ENCODE measurements at places on chromosomes 1 and 21.

- no peak for DNase-seq
Measured at GRCh38 chr1:200302192-200302920, 107.5 kb downstream of the ZNF281 start.

GRCh38 chr1:150798525-150798924, 9.5 kb downstream of the CTSK start:
- no peak for DNase-seq

GRCh38 chr1:67889466-67889865, 56.2 kb upstream of the GNG12 start:
- no peak for DNase-seq

DNA sequence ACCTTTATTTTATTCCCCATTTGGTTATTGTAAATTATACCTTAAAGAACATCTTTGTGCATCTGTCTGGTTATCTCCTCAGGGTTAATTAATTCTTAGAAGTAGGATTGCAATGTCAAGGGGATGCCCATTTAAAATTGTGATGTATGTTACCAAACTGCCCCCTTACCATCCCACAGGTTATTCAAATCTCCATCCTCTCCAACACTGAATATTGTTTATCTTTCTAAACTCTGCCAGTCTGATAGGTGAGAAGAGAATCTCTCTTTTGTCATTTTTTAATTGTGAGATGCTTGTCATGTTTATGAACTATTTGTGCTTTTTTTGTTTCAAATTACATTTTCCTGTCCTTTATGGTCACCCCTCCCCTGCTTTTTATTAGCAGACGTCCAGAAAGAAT, 55.8 kb downstream of the VWA5B1 start:
- no peak for DNase-seq

DNA sequence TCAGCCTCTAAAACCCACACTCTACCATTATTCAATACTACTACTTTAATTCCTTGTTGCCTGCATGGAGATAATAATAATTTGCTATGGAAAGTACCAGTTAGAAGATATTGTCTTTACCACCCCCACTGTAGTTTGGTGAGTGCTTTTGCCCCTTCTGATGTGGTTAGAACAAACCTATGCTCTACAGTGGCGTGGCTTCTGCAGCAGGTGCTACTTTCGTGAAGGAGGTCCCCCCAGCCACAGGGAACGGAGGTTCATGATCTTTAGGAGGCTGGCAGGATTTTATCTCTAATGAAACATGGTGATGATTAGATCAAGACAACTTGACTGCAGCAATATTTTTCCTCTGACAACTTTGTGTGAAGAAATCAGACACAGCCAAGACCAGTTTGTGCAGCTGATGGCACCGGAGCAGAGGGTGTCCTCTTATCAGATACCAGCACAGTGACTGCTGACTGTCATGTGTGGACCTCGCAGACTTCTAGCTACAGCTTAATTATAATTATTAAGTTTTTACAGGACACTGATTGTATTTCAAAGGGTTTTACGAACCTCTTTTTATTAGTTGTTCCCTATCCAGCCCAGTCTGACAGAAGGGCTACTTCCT, 10.7 kb upstream of the TCHH start:
- DNase-seq: no peak

DNA sequence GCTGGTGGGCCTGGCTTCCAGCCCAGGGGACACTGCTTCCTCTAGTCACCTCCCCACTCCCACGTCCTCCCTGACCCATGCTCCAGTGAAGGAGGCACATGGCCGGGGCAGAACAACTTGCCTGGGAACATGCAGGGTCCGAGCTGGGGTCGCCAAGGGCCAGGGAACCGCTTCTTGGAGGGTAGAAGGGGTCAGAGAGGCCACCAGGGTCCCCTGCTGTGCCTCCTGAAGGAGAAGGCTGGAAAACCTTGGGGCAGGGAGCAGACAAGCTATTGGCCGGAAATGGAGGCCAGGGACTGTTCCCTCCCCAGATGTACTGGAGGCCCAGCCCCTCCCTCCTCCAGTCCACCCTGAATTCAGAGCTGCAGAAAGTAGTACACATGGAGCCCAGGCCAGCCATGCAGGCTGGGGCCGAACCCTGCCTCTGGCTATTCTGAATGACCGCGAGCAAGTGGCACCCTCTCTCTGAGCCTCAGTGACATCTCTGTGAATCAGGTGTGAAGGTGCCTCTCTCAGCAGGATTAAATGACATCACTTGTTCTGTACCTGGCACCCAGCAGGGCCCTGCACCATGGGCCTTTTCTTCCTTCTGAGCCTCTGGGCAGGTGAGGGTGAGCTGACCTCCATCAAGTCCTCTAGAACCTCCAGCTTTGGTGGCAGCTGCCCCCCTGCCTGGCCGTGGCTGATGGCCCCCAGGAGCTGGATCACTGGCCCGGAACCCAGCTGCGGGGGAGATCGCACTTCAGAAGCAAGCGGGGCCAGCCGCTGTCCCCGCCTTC, 15.7 kb downstream of the SPOCD1 start:
- DNase-seq: no peak

DNA sequence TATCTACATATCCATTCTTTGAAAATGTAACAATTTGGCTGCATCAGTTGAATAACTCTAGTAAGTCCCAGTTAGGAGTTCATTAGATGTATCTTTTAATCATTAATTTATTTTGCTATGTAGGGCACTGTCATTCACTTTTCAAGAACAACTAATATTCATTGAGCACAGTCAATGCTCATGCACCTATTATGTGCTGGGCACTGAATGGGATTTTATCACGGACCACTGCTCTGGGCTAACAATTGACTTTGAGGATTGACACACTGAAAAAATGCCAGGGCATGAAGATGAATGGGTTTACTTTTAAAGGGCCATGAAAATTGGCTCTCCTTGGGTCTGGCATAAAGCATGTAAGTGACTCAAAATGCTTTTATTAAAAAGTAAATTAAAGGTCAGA, 375.2 kb downstream of the PLPP3 start:
- no peak for DNase-seq

DNA sequence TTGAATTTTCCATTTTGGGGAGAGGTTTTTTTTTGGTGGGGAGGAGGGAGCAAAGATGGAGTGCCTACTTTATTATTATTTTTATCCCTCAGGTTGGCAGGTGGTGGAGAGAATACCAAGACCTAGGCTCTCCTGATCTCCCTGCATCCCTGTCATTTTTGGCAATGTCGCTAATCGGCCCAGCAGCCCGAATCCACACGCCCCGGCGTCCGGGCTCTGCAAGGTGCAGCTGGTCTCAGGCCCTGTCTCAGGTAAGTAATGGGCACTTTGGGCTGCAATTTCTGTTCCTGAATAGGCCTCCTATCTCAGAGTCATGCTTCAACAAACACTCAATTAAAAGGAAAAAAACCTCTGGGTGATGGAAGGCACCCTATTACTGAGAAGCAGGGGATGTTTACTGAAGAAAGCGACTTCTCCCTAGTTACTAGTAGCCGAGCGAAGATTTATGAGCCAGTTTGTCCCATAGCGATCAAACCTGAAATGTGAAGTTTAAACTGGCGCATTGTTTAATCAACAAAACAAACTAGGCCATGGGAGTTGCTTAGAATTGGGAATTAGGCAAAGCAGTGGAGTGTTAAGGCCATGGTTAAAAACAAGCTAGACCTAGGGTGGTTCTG, 137.8 kb downstream of the RWDD3 start:
- DNase-seq: no peak

DNA sequence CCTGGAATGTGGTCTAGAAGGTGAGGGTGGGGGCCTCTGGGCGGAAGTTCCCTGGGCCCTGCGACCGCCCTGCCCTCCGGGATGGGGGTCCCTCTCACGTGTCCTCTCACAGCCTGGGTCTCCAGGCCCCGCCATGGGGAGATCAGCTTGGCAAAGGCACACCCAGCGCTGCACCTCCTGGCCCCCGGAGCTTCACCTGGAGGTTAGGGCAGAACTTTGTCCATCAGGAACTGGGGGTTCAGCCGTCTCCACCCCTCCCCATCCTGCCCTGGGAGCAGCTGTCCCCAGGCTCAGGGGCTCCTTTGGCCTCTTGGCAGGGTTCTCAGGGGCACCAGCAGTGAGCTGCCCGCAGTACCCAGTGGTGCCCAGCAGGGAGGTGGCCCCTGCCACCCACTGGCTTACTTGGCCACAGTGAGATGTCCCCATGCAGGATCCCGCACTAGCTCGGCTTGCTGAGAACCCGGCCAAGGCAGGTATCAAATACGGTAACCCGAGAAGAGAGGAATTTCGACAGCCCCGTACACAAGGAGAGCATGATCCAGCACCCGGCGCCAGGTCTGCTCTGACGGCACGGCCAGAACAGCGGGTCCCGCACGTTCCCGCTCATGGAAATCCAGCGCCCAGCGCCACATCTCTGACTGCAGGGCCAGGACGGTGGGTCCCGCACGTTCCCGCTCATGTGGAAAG, 36.7 kb downstream of the RRP1 start:
- DNase-seq: no peak

GRCh38 chr1:1356166-1356795, 2.1 kb downstream of the MXRA8 start:
- no peak for DNase-seq

DNA sequence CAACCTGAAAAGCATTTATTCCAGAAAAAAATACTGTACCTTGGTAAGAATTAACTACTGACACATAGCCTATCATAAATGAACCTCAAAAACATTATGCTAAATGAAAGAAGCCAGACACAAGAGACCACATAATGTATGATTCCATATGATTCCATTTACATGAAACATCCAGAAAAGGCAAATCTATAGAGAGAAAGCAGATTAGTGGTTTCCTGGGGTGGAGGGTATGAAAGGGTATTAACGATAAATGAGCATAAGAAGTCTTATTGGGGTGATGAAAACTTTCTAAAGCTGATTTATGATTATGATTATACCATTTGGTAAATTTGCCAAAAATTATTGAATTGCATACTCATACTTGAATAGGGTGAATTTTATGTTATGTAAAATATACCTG, 10.3 kb upstream of the COL6A2 start:
- no peak for DNase-seq

GRCh38 chr1:234845097-234845660, 235.2 kb upstream of the IRF2BP2 start:
- DNase-seq: no peak

Measured in NK-92 treated with Interleukin-12 subunit alpha and Interleukin-12 subunit beta, amount 100 ng/mL, for 24 hours (cell line).